CD4-positive, alpha-beta T cell treated with Interleukin-17A for 1 hour (primary cell): ENCODE measurements at places on chromosomes 3 and 15.

GRCh38 chr15:77032052-77032646, 37.2 kb downstream of the PSTPIP1 start:
- no peak for DNase-seq

DNA sequence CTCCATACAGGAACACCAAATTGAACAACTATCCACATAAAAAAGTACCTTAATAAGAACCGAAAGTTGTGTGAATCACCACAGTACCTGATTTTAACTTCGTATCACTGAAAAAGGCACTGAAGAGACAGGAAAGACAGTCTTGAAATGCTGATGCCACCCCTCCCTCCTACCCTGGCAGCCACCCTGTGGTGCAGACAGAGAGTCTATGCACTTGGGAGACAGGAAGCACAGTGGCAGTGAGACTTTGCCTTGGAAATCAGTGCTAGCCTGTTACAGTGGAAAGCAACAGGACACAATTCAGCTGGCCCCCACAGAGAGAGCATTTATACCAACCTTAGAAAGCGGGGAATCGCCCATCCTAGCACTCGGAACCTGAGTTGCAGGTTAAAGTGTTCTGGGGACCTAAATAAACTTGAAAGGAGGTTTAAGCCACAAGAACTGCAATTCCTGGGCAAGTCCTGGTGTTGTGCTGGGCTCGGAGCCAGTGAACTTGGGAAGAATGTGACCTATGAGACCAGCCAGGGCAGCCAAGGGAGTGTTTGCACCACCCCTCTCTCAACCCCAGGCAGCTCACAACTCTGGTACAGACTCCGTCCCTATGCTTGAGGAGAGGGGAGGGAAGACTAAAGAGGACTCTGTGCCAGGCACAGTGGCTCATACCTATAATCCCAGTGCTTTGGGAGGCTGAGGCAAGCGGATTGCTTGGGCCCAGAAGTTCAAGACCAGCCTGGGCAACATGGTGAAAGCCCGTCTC, 240.1 kb downstream of the ISL2 start:
- no peak for DNase-seq

- DNase-seq, result no peak
These were observed 173.9 kb upstream of the TBL1XR1 start for GRCh38 chr3:177371146-177371545.

GRCh38 chr15:28986108-28986507, 100.3 kb downstream of the APBA2 start:
- peak; percentile 50 for DNase-seq

GRCh38 chr3:58421004-58421403, 12.6 kb downstream of the PDHB start:
- no peak for DNase-seq

GRCh38 chr3:37814547-37814946, 47.1 kb upstream of the CTDSPL start:
- DNase-seq, result no peak

GRCh38 chr15:66923438-66923881, 141.9 kb upstream of the SMAD3 start:
- DNase-seq, result peak; percentile 28

DNA sequence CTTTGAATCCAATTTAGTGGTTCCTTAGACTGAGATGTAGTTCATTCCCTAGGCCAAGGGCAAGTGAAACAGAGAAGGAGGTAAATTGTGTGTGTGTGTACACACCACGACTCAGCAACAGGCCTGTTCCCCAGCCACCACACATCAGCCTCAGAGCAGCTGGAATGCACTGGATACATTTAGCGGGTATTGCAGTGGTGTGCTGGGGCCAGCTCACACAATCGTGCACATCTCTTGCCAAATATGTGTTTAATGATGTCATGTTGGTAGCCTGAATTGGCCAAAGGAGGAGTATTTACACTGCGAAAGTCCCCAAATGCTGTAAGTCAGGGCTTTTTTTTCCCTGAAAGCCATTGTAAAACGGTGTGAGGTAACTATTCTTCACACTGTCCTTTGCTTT, 82.3 kb downstream of the RBPMS2 start:
- no peak for DNase-seq

- DNase-seq, result no peak
These were observed 107.5 kb downstream of the CHCHD6 start for GRCh38 chr3:126811530-126811929.

DNA sequence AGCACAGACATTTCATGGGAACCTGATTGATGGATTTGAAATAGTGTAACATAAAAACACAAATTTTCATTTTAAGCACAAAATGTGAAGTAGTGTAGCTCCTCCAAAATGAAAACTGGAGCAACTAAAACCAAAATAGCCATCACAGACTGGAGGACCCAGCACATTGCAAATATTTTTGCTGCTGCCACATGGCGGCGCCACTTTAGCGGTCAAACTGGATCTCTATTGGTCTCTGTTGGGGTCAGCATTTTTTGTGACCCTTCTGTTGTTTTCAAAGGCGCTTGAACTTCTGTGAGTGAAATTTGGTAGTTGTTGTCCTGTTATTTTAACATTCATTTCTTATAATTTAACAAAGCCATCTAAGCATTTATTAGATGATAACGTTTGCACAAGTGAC, 259.9 kb downstream of the IL20RB start:
- DNase-seq, result no peak

DNA sequence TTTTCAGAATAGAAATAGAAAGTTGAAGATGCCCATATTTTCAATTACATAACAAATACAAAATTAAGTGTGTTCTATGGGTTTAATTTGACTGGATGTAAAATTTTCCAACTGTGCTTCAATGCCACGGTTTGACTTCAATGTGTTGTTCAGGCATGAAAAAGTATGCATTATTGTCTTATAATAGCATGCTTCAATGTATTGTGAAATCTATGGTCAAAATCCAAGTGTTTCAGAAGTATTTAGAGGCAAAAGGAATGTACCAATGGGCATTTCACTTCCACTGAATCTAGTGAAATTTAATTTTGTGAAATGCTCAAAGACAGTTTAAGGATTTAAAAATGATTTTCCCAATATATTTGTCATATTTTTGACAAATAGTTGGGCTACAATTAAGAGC, 16.0 kb downstream of the NEK10 start:
- DNase-seq, result no peak

DNA sequence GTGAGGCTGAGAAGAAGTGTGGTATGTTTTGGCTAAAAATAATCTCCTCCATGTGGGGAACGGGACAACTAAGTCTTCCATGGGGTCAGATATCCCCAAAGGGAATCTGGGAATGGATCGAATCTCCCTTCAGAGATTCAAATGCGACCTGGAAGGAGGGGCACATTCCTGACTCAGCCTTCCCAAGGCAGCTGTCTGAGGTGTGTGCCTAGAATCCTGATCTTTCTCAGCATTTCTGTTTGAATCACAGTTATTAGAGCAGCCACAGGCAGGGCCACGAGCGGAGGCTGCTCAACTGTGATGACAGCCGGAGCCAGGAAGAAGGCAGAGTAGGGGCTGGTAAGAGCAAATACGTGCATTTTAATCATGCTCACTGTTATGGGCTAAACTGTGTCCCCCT, 135.1 kb downstream of the ADAMTS17 start:
- DNase-seq, result no peak
